ENCODE measurements at places on chromosomes 11 and 22. TPM values are rescaled to one million over a fixed set of nuclear protein-coding genes. Genes with fewer than 3 reads are reported as not detected.

GRCh38 chr11:66915866-66916265, 42.3 kb downstream of the PC start:
- DNase-seq: no peak

- peak; percentile 89 for DNase-seq
These were observed 58.2 kb upstream of the FTH1 start for GRCh38 chr11:62025487-62026105.

DNA sequence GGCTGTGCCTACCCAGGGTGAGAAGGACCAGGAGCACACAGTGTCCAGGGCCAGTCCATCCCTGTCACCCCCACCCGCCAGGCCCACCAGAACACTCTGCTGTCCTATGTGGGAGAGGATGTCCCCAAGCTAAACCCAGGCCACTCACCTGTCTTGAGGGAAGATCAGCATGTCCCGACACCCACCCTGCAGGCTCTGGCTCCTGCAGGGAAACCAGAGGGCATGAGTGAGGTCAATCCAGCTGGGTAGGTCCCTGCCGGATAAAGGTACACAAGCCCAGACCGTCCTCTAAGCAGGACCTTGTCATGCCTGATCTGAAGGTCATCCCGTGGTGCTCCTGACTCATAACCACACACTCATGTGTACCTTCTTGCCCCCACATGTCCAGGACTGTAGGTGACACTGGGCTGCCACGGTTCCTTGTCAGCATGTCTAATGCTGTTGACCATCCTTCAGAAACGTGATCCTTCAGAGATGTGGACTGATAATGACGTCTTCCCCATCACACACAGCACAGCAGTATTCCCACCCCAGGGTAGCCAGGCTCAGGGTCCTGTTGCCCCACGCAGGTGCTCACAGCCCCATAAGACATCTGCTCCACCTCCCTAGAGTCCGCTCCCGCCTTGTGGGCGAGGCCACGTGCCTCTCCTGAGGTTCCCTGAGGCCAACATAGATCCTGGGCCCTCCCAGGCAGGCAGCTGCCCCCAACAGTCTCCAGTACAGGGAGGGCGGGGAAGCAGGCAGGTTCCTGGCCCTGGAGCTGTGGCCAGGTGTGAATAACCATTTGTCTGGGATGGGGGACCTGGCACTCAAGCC, 6.1 kb downstream of the ARVCF start:
- DNase-seq: no peak

- DNase-seq: no peak
These were observed 35.8 kb downstream of the MAML2 start for GRCh38 chr11:96306933-96307775.

DNA sequence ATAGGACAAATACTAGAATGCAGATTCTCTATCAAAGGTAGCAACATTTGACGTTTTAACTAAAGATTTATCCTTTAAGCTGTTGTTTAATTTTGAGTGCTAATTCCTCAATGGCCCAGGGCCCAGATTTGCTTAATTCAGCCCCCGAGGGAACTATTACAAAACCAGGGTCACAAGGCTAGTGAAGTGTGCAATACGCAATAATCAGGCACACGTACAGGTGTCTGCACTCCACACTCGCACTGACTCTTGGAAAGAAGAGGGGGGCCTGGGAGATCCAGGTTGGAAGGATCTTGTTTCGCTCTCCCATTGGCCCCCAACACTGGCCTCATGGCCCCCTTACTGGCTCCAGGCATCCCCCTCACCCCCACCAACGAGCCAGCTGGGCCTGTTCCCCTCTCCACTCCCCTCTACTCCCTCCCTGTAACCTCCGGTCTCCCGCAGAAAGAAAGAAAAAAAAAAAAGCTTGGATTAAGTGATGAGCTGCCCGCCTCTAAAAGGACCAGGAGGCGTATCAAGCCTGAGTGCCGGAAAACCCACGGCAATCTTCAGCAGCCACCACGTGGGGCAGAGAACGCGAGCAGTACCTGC, 2.2 kb upstream of the KIRREL3 start:
- DNase-seq: no peak

GRCh38 chr11:33912405-33913361, 20.8 kb upstream of the LMO2 start:
- no peak for DNase-seq

DNA sequence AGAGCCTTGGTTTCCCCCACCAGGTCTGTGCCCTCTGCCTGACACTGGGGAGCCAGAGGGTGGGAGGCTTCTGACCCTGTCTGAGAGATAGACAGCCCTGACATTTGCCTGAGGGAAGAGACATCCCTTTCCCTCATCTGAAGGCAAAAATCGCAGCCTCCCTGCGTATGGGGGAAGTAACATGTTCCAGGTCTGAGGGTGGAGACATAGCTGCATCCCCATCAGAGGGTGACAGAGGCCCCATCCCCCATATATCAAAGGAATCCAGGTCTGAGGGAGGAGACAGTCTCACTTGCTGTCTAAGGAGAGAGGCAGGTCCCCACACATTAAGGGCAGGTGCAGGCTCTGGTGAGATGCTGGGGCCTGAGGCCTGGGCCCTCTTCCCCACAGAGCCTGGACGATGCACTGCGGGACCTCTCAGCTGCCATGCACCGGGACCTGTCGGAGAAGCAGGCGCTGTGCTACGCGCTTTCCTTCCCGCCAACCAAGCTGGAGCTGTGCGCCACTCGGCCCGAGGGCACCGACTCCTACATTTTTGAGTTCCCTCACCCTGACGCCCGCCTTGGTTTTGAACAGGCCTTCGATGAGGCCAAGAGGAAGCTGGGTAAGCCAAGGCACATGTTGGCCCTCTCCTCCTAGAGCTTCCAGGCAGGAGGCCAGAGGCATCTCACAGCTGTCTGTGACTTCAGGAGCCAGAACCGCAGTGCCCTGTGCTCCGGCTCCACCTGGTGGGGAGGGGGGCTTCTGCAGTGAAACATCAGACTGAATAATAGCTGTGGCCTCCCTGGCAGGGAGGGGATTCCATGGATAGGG, 16.1 kb upstream of the RELT start:
- DNase-seq: peak; percentile 39

Gene CLDN5
- 0.38 TPM for total RNA-seq
